ENCODE measurements at places on chromosomes 3 and 15.

DNA sequence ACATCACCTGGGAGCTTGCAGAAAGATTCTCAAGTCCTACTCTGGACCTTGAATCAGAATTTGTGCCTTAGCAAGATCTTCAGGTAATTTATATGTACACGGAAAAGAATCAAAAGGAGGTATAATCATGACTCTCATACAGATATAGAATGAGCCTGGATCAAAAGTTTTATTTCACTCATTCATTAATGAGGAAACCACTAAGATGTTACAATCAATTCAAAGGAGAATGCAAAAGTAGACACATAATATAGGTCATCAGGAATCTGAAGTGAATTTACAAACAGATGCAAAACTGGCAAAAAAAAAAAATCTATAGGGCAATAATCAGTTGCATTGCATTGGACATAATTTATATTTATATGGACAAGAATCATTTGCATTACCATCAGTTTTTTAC lies 195.4 kb upstream of the TLE3 start:
- no peak for DNase-seq

DNA sequence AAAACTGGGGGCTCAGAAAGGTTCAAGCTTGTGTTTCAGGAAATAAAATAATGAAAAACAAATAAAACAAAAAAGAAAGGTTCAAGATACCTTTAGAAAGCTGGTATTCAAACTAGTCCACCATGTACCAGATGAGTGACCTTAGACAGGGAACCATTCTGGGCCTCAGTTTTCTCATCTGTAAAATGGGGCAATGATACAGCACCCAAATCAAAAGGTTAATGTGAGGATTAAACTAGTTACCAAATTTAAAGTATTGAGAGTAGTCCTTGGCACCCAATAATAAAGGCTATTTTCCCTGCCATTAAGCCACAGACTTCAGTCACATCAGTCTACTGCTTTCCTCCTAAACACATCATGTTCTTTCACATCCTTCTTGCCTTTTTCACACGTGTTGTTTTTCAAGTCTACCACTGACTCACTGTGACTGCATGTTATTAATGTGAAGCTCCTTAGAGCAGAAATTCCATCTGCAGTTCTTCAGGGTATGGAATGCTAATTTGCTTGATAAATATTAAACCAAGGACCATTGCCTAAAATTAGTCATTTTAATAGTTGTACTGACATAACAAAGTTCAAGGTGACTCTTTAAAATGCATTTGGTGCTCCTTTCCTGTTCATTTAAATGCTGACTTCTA lies 19.9 kb downstream of the TAMM41 start:
- DNase-seq: peak; percentile 22

DNA sequence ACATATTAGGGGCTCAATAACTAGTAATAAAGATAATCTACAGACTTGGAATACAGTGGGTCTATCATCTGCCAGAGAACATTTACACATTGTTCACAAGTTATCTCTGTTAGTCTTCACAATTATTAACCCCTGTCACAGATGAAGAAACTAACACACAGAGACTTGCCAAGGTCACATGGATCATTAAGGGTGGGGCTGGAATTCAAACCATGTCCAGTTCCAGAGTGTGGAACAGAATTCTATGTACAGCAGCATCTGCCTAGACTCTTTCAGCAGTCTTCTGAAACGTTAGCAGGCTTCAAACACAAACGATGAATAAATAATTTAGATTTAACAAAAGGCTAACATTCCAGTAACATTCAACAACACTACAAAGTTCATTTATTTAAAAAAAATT lies 673.9 kb upstream of the NR2F2 start:
- DNase-seq: no peak

DNA sequence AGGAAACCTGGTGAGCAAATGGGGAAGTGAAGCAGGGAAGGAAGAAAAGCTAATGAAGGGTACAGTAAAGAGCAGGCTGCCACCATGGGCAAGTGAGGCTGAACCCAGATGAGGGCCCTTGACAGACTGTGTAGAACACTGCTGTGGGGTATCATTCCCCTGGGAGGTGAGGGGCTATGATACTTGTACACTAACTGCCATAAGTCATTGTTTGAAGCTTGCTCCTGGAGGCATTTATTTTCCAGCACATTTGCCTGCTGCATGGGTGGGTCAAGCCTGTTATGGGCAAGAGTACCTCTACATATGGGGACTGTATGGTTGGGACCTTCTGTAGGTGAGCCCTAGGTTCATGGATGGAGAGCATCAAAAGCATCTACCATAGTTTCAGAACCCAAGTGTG lies 57.4 kb downstream of the POMGNT2 start:
- DNase-seq: no peak

GRCh38 chr3:50226888-50227389 lies 9.1 kb upstream of the GNAI2 start:
- no peak for DNase-seq

- no peak for DNase-seq
These were observed 524.7 kb downstream of the PYDC2 start for GRCh38 chr3:191985691-191986090.

GRCh38 chr3:197956626-197956988 lies 3.4 kb upstream of the LMLN start:
- DNase-seq: no peak

DNA sequence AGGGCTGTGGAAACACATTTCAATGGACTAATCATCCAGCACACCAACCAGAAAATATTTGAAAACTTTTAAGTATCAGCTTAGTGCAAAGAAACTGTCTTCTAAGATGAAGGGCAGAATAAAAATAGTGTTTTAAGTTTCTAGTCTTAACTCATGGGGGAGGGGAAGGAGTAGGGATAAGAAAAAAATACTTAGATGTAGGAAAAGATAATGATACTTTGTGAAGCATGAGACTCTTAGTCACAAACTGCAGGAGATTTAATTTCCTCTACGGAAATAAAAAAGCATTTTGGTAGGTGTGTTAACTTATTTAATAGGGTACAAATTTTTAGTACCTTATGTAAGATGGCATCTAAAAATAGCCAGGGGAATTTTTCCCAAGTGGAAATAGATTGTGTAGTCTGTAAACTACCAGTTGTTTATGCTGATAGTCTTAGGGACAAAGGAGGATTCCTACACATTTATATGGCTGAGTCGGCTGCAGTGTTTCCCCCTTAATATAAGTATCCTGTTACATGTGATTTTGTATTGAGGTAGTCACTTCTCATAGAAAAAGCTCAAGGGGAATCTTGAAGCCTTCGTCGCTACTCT lies 78.2 kb upstream of the GBE1 start:
- DNase-seq: no peak

DNA sequence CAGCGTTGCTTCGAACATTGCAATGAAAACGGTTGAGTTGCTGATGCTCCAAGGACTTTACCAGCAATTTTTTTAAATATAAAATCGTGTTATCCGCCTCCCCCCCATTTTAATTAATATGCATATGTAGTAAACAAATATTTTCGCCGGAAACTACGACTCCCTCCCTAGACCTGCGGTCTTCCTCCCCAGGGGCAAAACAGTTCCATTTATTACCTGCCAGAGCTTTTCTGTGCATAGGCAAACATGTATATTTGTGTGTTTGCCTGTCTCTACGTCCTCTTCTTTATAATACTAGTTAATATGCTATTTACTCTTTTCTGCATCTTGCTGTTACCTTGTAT lies 593 bp upstream of the RSL24D1 start:
- no peak for DNase-seq

GRCh38 chr3:119630128-119630879 lies 30.1 kb downstream of the POPDC2 start:
- DNase-seq: peak; percentile 43

DNA sequence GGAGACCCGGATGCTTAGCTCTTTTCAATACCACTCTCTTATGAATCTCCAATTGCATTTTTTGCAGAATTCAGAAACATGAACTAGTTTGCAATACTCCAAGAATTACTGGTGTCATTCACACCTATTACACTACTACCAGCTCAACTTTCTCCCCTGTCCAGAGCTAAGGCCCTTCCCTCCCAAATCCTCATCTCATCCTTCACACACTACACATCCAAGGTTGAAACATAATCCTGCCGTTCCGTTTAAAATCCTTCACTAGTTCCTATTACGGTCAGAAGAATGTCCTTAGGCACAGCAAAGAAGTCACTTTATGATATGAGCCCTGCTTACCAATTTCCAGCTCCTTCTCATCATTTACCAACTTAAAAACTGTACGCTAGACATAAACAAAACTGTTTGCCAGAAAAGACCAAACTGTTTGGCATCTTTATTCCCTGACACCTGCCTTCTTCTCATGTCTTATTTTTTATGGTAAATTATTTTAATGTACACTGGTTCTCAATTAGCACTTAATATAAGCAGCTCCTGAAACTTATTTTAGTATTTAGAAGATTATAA lies 22.6 kb downstream of the TBL1XR1 start:
- DNase-seq: no peak

- no peak for DNase-seq
These were observed 113.7 kb upstream of the RASGRP1 start for GRCh38 chr15:38678281-38678680.

GRCh38 chr3:61449327-61450040 lies 111.9 kb upstream of the PTPRG start:
- DNase-seq: no peak
